Stimulated activated CD8-positive, alpha-beta memory T cell treated with anti-CD3 and anti-CD28 coated beads, Interleukin-15, amount 100 ng/mL, for 24 hours (primary cell): ENCODE measurements at places on chromosomes 7 and 10.

DNA sequence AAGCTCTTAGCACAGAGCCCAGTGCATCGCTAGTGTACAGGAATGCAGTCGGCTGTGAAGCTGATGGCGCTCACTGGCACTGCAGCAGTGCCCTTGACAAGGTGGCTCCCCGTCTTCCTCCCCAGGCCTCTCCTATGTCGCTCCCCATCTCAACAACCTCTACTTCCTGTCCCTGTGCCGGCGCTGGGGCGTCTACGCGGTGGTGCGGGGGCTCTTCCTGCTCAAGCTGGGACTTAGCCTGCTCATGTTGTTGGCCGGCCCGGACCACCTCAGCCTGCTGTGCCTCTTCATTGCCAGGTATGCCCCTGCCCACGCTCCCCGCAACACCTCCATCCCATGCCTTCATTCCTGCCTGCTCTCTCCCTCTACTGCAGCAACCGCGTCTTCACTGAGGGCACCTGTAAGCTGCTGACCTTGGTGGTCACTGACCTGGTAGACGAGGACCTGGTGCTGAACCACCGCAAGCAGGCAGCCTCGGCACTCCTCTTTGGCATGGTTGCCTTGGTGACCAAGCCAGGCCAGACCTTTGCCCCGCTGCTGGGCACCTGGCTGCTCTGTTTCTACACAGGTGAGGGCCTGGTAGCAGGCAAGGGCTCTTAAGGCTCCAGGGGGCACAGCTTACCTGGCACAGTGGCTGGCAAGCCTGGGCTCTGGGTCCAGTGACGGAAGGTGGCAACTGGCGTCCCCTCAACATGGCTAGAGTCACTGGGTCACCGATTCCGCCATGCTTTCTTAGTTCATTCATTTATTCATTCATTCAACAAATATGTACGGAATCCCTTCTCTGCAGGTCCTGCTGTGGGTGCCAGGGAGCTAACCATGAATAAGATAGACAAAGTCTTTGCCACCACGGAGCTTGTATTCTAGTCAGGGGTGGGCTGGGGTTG lies 22.3 kb upstream of the C10orf95 start:
- no peak for DNase-seq

DNA sequence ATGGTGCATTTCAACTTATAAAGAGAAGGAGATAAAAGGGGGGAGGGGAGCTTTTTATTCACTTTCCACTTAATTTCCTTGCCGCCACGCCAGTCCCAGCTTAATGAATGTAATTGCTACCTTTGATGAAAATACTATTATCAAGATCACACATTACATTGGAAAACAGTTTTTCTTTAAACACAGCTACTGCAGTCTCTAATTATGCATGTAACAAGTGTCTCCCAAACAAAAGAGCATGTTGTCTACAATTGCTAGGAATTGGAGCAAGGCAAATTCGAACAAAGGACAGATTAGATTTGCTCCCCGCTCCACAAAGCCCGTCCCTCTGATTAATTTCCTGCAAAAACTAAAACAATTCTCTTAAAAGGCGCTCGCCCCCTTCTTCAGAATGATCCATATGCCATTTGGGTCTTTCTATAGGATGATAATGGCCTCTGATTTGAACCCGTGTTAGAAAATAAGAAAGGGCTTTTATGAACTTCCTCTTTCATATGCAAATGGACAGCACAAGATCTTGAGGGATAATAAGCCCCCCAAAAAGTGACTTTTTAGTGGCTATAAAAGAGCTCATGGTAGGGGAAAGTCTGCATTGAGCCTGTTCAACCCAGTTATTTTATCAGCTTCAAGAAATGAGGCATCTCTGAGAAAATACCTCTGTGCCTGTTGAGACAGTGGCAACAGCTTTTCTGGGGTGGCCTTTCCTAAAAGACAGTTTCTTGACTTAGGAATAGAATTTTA lies 60.6 kb downstream of the ACADSB start:
- DNase-seq: no peak

DNA sequence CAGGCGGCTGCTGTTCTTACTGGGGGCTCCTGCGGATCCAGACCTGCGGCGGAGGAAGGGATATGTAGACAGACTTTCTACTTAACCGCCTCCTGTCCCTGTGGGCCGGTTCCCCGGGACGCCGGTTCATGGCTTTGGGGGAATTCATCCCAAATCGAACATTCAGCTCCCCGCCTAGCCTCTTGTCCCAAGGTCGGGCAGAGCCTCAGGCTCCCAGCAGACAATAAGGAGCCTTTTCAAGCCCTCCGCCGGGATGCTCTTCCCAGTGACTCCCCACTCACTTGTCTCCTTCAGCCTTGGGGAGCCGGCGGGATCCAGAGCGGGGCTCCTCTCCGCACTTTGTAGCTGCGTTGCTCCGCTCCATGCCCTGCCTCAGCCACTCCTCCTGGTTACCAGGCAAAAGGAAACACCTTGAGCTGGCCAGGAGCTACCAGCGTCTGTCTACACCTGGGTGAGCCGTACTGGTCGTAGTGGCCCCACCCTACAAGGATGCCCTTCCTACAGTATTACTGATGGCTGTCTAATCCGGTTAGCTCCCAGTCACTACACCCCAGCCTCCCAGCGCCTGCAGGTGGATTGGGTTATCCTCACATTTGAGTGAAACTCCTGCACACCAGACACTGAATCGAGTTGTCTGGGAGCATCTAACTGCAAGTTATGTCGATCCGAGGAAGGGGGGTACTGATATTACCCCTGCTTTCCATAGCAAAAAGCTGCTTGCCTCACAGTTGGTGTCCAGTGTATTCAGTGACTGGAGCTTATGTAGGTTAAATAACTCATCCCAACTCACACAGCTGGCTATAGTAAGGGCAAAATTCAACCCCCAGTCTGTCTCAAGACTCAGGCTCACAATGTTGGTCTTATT lies at the start of gene C10orf95:
Gene C10orf95 (minus strand): TSS at position 439 of the 865 bp plus-strand sequence. CDS start 450 bp downstream, outside the sequence.
- DNase-seq: no peak

- no peak for DNase-seq
Measured at GRCh38 chr10:104318810-104319741, 19.2 kb downstream of the ITPRIP start.

DNA sequence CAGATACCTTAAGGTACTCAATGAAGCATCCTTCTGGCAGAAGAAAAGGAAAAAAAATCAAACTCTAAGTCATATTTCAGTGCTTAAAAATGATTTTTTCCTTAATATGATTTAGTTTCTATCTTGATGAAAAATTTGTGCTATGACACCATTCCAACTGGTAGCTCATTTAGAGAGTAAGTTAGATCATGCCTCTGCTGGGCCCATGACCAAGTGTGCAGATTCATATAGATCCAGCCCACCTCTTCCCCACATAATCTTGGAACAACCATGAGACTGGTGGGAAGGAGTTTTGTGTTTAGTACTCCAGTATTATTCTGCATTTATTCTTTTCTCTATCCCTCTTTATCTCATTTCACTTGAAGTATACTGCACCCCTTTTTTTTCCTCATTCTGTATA lies 908.3 kb downstream of the KCNMA1 start:
- no peak for DNase-seq

- no peak for DNase-seq
Measured at GRCh38 chr10:63977329-63977923, 456.2 kb downstream of the REEP3 start.

DNA sequence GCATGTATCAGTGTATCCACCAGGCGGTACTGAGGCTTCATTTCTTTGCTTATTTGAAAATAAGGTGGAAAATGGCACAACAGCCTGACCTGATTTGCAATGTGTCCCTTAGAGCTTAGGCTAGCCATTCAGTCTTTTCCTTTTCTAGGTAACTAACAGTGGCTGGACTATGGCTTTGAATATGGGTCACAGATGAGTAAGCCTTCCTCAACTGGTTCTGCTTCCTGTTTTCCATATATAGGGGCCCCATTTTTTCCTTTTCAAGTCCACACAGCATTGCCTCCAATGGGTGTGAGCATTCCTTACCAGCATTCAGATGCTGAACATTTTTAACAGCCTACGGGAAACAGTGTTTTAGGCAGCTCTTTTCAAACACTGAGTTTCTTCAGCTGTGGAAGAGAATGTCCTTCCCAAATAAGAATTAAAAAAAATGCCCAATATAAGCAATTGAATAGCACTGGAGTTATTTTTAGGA lies 3.9 kb upstream of the ITGB1 start:
- no peak for DNase-seq

GRCh38 chr7:141288626-141289025 lies 214.8 kb downstream of the TMEM178B start:
- DNase-seq: no peak

DNA sequence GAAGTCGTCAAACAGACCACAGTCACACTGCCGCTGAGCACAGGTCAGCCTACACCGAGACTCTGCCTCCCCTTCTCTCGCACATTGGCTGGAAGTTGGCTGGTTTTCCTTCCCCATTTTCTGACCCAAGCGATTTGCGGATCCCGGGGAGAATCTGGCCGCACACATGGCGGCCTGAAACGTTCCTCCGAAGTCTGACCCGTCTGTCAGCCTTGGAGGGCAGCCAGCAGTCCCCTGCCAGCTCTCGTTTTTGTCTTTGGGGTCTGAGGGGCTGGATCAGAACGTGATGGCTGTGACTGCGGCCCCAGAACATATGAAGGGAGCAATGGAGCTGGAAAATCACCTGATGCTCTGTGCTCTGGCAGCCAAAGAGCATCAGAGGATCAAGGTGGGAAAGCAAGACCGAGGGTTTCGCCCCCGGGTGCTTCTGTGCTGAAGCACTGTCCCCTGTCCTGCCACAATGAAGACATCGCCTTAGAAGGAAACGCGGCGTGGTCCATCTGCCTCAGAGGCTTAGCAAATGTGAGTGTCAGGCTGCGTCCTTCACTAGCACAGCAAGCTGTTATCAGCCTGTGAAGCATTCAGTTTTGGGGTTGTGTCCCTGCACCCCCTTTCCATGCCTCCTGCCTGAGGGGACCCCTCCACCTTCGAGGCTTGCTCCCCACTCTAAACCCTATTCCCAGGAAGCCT lies 119.3 kb upstream of the SHH start:
- DNase-seq: no peak

DNA sequence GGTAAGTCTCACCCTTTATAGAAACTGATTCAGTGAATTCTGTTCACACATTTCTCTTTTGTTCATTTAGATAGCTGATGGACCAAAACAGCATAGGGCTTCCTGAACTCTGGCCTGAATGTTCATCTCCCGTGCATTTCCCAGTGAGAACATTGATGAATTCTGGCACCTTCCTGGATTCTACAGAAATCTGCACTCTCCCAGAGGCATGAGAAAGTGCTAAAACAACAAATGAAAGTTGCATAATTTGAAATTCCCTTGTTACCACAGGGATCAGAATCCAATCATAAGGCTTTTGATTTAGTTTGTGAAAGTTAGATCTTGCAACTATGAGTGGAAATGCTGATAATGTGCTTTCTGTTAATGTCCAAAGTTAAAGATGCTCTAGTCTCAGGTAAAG lies 29.7 kb upstream of the SCIN start:
- DNase-seq: no peak

GRCh38 chr7:155840909-155841308 lies 28.6 kb upstream of the SHH start:
- DNase-seq: no peak

GRCh38 chr7:150731916-150732315 lies 5.3 kb upstream of the GIMAP5 start:
- DNase-seq: no peak
